Fibroblast of mammary gland (primary cell): ENCODE measurements at places on chromosomes 3 and 15.
A peak's percentile ranks its signal among the peaks of the same experiment; 100 is the strongest.

GRCh38 chr15:47412802-47413201 lies 304.5 kb upstream of the SEMA6D start:
- DNase-seq = no peak

- peak; percentile 43 for DNase-seq
Measured at GRCh38 chr15:34693053-34693744, 61.6 kb downstream of the GJD2 start.

DNA sequence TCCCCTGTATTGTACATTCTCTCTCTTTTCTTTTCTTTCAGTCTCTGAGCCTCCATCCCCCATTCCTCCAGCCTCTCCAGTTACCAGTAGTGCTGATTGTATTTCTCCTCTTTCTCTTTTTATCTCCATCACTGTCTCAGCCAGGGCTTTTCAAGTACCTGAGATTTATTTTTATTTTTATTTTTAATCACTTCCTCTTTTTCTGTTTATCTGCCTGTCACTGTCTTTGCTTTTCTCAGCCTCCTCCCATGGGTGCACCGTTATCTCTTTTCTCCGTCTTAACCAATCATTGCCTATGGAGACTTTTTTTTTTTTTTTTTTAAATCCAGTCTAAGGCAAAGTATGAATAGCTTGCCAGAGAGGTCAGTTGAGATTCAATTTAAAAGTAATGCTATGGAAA lies 359.3 kb downstream of the GAP43 start:
- DNase-seq = no peak

DNA sequence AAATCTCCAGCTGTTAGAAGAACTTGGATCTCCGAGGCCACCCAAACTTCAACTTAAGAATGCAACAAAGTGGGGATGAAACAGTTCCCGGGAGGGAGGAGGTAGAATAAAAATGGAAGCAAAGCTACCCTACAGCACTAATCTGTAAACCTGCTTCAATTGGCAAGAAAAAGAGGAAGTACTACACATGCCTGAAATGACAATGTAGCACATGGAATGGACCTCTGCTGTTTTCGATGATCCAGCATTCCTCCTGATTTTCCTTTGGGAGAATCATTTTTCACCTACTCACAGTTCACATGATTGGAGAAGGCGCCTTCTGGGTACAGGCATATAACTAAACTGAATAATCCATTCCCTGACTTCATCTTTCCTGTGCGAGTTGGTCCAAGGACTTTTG lies 1081.5 kb downstream of the FHIT start:
- DNase-seq = no peak

- DNase-seq = no peak
Measured at GRCh38 chr15:68430471-68431036, 1.4 kb downstream of the ITGA11 start.

DNA sequence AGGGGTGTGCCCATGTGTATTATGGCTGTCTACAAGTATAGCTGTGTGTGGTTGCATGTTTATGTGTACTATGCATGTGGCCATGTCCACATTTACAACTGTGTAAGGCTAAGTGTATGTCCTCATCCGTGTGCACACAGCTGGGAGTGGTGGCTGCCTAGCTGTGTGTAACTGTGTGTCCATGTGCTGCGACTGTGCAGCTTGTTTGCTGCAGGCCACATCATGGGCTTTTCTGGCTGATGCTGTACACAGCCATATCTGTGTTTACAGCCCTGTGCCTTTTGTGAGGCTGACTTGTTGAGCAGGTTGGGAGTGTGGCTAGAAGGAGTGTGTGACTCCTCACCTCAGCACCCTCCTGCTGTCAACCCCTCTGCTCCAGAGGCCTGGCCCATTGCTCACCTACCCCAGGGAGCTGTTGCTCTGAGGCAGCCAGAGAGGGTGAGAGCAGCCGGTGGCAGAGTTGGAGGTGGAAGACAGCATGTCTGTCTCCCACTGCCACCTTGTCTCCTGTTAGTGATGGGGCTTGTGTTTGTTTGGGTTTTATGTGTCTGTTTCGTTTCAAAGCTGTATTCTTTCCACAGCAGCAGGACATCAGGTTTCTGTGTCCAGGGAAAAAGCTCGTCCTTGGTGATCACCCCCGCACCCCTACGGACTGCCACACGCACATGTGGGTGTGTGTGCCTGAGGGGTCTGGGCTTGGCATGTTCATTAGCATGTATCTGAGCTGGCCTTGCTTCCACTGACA lies 1.4 kb upstream of the GRM2 start:
- no peak for DNase-seq
